PC-3 (cell line): ENCODE measurements at places on chromosomes 12 and 14. TPM values are rescaled to one million over a fixed set of nuclear protein-coding genes. Genes with fewer than 3 reads are reported as not detected.

Gene FAM222A
- 11.7 and 15.3 TPM in 2 replicates for total RNA-seq

Gene KRT79
- total RNA-seq, result 0.46 TPM in 1 of 2 replicates, not detected in the other

Gene LGR5
- total RNA-seq, result 0.04 and 0.46 TPM in 2 replicates

Gene ST8SIA1
- not detected in 2 replicates for total RNA-seq

Gene CMKLR1
- total RNA-seq, result not detected in 2 replicates

Gene CIROP
- not detected in 2 replicates for total RNA-seq
